ENCODE measurements at places on chromosomes 5 and 9. TPM values are rescaled to one million over a fixed set of nuclear protein-coding genes. Genes with fewer than 3 reads are reported as not detected.

- DNase-seq: no peak
These were observed 144.3 kb downstream of the MUSK start for GRCh38 chr9:110812886-110813285.

DNA sequence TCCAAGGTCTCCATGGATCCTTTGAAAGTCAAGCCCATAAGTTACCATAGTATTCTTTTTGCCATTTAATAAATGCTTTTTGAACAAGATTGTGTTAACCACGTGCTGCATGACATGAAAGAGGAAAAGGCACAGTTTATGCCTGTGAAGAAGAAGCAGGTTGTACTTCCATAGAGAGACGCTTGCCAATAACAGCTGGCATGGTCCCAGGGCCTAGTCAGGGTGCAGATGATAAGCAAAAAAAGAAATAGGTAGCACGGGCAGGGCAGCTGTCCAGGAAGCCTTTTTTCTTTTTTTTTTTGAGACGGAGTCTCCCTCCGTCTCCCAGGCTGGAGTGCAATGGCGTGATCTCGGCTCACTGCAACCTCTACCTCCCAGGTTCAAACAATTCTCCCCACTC is 71.8 kb upstream of the CLINT1 start:
- DNase-seq: no peak

GRCh38 chr5:170390472-170390871 is 1.3 kb upstream of the KCNMB1 start:
- DNase-seq: no peak

DNA sequence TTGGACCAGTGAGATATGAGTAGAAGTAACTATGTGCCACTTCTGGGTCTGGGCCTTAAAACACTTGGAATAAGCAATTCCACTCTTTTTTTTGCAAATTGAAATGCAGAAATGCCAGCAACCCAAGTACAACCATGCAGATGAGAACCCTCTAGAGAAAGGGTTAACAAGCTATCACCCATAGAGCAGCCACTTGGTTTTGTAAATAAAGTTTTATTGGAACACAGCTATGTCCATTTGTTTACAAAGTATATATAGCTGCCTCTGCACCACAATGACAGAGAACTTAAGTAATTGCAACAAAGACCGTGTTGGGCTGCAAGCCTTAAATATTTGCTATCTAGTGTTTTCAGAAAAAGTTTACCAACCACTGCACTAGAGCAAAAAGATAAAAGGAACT is 9.8 kb upstream of the TARS1 start:
- DNase-seq: no peak

GRCh38 chr5:127536687-127537086 is 19.2 kb downstream of the PRRC1 start:
- no peak for DNase-seq

DNA sequence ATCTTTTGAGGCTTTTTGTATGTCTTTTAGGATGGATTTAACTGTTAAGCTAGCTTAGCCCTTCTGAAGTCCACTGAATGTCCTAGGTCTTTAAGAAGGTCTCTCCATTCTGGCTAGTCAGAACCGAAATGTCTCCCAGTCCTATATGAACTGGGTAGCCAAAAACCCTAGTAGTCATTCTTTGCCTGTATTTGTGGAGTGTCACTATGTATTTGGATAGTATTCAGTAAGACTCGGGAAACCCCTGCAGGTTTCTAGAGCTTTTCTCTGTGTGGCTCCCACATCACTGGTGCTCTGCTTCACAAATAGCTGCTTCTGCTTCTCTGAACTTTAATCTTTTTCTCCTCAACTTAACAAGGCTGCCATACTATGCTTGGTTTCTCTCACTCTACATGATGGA is 68.0 kb downstream of the RIC1 start:
- DNase-seq: no peak

ADGRV1 gene
- not detected for total RNA-seq

- DNase-seq: no peak
These were observed 540.3 kb downstream of the GABRG2 start for GRCh38 chr5:162607879-162608278.

GRCh38 chr5:147658293-147658932 is 124.1 kb downstream of the JAKMIP2 start:
- DNase-seq: no peak

GRCh38 chr5:124772457-124773200 is 26.2 kb upstream of the ZNF608 start:
- no peak for DNase-seq

DNA sequence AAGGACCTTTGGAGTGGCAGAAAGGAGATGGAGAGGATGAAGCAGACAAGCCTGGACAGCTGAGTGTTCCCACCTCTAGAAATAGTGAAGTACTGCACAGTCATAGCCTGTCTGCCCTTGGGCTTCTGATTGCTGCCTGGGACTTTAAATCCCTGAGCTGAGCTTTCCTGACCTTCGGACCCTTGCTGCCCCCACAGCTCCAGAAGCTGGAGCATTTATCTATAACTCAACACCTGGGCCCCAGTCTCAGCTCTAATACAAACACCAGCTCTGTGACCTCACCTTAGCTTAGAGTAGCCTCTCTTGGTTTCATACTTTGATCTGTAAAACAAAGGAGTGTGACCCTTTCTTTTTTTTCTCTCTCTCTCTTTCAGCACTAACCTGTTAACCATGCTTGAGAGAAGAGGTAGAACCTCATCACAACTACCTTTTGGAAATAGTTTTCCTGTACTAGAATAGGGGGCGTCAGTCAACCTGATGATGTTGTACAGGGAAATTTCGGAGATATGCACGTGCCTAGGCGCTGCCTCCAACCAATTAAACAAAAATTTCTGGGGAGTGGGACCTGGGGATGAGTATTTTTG is 25.4 kb upstream of the ELL2 start:
- DNase-seq: no peak

OBP2A gene
- not detected for total RNA-seq

DNA sequence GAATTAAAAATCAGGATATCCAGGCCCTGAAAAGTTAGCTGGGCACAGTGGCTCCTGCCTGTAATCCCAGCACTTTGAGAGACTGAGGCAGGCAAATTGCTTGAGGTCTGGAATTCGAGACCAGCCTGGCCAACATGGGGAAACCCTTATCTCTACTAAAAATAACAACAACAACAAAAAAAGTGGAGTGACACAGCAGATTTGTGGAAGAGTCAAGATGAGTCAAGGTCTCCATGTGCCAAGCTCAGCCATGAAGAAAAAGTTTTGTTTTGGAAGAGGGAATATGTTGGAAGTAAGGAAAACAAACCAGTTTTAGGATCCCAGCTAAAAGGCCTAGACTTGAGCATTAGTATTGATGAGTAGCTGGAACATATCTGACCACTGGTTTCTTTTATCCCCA is 14.7 kb downstream of the LRRC70 start:
- no peak for DNase-seq

GRCh38 chr9:116757030-116757429 is 69.9 kb downstream of the TRIM32 start:
- no peak for DNase-seq

- DNase-seq: no peak
These were observed 286.7 kb upstream of the IL12B start for GRCh38 chr5:159616952-159617351.

ARL14EPL gene
- total RNA-seq: not detected

CRB2 gene
- total RNA-seq: not detected

DNA sequence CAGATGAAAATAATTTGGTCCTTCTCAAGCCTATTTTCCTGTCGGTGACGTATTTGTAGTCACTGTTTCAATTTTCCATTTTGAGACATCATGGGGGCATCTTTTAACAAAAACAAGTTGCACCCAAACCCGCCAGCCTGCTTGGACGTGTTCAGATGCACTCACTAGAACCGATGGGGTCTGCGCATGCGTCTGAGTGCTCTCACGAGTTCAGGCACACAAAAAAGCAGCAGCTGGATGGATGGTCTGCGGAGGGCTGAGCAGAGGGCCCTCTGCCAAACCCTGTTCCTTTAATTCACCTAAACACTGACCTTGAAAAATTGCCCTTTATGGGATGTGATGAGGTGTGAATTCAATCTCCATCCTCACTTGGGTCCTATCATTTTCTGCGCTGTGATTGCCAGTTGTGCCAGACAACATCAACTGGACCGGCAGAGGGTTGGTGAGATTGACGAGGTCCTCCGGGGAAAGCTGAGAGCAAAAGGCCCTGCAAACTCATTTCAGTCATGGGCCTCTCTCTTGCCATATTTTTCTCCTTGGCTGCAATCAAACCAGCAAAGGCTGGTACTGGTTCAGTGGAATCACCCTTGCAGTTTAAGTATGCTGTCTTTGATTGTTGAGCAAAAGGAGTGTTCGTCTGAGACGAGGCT is 251.9 kb downstream of the NFIB start:
- no peak for DNase-seq

DNA sequence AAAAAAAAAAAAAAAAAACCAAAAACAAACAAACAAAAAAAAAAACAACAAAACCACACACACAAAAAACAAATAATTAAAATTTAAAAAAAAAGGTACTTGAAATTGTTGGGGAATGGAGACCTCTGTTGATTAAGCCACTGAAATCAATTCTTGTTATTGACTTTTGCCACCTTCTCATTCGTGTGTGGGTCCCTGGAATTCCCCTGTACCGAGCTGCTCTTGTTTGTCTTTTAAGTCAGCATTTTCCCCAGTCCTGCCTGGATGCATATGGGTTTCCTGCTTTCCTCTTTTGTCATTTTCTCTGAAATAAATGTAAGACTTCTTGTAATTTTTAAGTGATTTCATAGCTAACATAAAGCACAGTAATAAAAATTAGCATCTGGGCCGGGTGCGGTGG is 45.5 kb downstream of the GPBP1 start:
- DNase-seq: no peak

Data from activated CD4-positive, alpha-beta memory T cell treated with anti-CD3 and anti-CD28 coated beads, Interleukin-2, amount 10 ng/mL, durations not matched to agents 7 days and 5 days (primary cell).